ENCODE measurements at places on chromosomes 4 and X.

DNA sequence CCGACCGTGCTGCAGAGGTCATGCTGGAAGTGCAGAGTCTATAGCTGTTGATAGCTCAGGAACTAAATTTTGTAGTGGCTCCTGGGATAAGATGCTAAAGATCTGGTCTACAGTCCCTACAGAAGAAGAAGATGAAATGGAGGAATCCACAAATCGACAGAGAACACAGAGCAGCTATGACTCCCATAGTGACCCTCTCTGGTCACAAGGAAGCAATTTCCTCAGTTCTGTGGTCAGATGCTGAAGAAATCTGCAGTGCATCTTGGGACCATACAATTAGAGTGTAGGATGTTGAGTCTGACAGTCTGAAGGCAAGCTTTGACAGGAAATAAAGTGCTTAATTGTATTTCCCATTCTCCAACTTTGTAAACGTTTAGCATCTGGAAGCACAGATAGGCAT is 8.8 kb downstream of the MANBA start:
- DNase-seq, result no peak

- no peak for DNase-seq
These were observed 30.9 kb downstream of the SLAIN2 start for GRCh38 chr4:48372272-48372671.

GRCh38 chrX:148282504-148282903 is 217.9 kb upstream of the AFF2 start:
- DNase-seq, result no peak

GRCh38 chr4:179399054-179399782 is 1957.0 kb upstream of the AGA start:
- no peak for DNase-seq

- DNase-seq, result no peak
These were observed 16.3 kb downstream of the CD38 start for GRCh38 chr4:15794426-15794825.

DNA sequence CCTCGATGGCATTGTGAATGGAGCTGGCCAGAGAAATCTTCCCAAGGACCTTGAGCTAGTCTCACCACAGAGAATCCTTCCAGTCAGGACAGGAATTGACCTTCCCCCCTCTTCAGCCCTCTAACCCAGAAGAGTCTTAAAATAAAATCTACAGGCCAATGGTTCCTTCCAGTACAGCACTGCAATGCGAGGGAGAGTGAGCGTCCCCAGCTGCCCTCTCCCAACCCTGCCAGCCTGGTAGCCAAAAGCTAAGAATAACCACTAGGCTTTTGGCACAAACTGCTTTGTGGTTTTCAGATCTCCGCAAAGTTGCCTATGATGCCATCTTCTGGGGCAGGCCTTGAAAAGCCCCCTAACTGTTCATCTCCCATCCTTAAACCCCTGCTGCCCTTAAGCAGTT is 175.1 kb downstream of the AR start:
- DNase-seq, result no peak

GRCh38 chr4:98466868-98467599 is 191.4 kb downstream of the TSPAN5 start:
- DNase-seq, result no peak

- DNase-seq, result no peak
These were observed 100.2 kb upstream of the MID1IP1 start for GRCh38 chrX:38701073-38701472.

DNA sequence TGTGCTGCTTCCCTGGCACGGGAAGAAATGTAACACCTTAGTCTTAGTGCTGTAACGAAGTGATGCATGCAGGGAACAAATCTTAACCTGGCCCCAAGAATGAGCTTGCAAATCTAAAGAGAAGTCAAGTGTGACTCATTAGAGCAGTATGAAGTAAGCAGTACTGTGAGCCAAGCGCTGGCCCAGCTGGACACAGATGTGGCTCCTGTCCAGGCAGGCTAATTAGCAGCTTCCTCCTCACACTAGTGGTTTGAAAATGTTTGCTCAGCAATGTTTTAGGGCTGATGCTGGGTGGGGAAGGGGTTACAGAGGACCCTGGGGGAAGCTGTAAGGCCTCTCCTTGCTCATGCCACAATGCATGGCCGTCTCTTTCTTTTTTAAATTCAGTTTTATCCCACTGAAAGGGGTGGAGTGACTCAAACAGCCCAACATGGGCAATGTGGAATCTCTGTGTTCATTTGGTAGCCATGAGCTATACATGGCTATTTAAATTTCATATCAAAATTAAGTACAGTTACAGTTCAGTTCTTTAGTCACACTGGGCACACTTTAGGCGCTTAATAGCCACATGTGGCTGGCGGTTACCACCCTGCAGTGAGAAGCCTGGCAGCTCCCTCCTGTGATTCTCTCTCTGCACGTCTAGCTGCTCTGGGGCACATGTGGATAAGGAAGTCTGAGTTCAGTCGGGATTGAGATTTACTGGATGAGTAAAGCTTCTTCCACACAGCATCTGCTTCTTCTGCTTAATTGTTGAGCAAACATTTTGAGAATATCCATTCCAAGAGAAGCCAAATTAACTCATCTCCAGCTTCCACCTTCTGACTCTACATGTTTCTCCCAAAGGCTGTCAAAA is 48.8 kb downstream of the MAP7D2 start:
- DNase-seq, result peak; percentile 89

GRCh38 chrX:131728295-131729145 is 184.6 kb downstream of the OR13H1 start:
- DNase-seq, result peak; percentile 96

DNA sequence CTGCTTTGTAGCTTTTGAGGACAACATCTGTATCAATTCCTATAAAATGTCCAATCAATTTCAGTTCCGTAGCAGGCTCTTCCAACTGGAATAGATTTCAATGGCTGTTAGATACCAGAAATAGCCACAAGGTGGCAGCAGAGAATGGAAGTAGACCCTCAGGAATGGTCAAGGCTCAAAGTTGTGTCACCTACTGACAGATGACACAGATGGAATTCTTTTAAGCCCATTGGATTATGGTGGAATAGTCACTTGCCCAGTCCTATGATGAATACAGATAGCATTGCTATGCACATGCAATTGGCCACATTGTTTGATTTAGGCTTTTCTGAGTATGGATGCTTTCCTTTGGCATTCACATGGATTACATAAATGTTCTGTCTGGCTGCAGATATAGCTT is 130.4 kb upstream of the RADX start:
- DNase-seq, result peak; percentile 66

All from fibroblast of the aortic adventitia (primary cell).